ENCODE measurements at places on chromosomes 7 and 10.
A peak's percentile ranks its signal among the peaks of the same experiment; 100 is the strongest.

GRCh38 chr7:37669818-37670217 lies 13.7 kb upstream of the GPR141 start:
- no peak for DNase-seq

DNA sequence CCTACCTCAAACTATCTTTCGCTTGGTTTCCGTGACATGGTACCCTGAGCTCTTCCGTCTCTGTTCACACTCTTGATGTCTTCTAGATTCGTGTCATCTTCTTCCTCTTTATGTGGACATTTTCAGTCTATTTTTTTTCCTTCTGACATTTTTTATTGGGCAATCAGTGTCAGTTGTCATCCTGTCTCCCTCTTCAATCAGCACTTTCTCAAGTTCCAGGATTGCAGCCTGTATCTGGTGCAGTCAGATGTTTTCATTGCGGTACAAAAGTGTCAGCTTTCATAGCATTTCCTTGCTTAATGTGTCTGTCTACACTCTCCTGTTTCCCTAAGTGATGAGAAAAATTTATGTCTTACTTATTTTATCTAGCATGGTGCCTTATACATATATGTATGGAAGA lies 51.1 kb upstream of the ETV1 start:
- DNase-seq = no peak

DNA sequence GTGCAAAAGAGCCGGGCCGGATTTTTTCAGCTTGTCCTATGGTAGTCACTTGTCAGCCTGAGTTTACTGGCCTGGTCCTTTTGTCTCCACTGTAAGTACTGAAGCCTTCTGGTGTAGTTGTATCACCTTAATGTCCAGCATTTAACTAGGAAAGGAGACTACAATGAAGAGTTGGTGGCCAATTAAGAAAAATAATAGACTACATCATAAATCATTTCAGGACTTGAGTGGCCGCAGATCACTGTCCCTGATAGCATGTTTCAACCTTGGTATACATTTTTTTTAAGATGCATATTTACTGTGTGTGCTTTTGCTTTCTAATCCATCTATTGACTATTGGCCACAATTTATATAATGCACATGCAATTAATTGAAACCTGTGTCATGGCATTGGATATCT lies 6.1 kb downstream of the FZD1 start:
- no peak for DNase-seq

- peak; percentile 3 for DNase-seq
Measured at GRCh38 chr10:6035101-6035834, 26.9 kb downstream of the IL2RA start.

DNA sequence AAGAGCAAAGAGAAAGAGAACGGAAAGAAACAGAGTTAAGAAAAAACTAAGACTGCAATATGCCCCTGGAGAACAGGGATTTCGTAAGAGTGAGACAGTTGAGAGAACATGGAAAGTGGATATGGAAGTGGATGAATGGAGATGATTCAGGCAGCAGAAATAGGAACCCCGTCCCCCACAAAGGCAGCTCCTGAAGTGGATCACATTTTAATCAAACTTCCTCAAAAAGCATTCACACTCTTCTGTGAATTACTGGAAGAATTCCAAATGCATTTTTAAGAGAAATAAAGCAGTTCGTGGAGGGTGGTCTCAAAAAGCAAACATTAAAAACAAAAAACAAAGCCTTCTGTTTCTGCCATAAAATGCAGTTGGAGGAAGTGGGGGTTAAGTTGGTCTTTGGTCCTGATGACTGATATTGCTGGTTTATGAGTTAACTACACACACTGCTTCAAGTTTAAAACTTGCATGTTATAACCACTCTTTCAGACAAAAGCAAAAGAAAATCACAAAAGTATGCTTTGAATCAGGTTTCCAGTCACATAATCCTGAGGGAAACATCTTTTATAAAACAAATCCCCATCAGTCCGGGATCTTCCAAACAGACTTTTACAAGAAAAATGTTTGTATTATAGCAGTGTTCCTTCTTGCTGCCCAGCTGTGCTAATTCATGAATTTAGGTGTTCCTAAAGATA lies 214.3 kb downstream of the FANK1 start:
- no peak for DNase-seq
